ENCODE measurements at places on chromosomes 5 and 9.

DNA sequence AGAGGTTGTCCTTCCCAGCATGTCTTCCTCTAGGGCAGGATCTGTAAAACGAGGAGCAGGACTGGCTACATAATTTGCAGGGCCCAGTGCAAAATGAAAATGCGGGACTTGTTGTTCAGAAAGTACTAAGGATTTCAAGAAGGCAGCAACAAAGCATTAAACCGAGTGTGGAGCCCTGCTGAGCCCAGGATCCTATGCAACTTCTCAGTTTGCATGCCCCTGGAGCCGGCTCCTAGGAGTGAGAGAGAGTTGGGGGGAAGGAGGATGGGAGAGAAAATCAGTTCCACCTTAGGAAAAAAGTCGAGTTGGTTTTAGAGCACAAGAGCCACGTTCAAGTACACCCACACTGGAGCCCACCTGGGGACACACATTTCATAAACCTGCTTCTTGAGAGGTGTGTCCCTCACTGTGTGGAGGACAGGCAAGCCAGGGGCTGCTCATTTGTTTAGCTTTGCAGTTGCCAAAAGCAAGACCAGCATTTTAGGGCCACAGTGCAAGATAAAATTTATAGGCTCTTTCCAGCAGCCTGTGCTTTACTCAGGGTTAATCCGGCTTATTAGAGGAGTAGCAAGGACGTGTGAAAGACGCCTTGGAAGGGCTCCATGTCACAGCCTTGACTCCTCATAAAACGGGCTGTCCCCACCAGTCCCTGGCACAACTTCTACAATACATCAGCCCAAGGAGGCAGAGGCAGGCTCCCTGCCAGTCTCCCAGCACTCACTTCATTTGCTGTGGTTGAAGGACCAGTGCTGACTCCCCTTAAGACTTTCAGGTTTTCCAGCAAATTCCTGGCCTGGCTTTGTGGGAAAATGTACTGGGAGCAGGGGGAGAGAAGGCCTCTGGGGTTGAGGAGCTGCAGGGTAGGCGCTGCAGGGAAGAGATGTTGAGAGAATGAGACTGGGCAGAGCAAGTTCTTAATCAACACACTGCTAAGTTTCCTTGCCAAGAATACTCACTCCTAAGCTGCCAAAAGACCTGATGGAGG is 159.7 kb upstream of the SEMA6A start:
- no peak for DNase-seq

GRCh38 chr5:147483961-147484707 is 25.7 kb downstream of the DPYSL3 start:
- DNase-seq: no peak

GRCh38 chr5:2172471-2172870 is 289.7 kb upstream of the IRX4 start:
- no peak for DNase-seq

- no peak for DNase-seq
These were observed 38.0 kb downstream of the RAPGEF1 start for GRCh38 chr9:131701789-131702337.

Data from stimulated activated CD4-positive, alpha-beta T cell treated with anti-CD3 and anti-CD28 coated beads, Interleukin-2, amount 100 ng/mL, for 24 hours (primary cell).